Smooth muscle cell of trachea (primary cell): ENCODE measurements at places on chromosomes 7 and 10. TPM values are rescaled to one million over a fixed set of nuclear protein-coding genes. Genes with fewer than 3 reads are reported as not detected.

The PRR15 gene
- total RNA-seq: not detected in 2 replicates

The SSC4D gene
- total RNA-seq: 0.33 and 0.73 TPM in 2 replicates

The CHST15 gene
- 0.73 and 12.1 TPM in 2 replicates for total RNA-seq

The CDHR3 gene
- 11.2 and 12.9 TPM in 2 replicates for total RNA-seq

The OR9A2 gene
- not detected in 2 replicates for total RNA-seq

The PGAM1 gene
- 450 and 544 TPM in 2 replicates for total RNA-seq

The MYL10 gene
- total RNA-seq: not detected in 2 replicates

The TEX47 gene
- total RNA-seq: not detected in 2 replicates

The GBX1 gene
- not detected in 2 replicates for total RNA-seq

The ACBD5 gene
- 20.7 and 20.8 TPM in 2 replicates for total RNA-seq

The C10orf143 gene
- 0.87 and 1.2 TPM in 2 replicates for total RNA-seq

The PNLIPRP2 gene
- not detected in 2 replicates for total RNA-seq

The PRSS37 gene
- total RNA-seq: not detected in 2 replicates

The AUTS2 gene
- 3.5 and 5.1 TPM in 2 replicates for total RNA-seq

The BTBD16 gene
- 0.15 TPM in 1 of 2 replicates, not detected in the other for total RNA-seq

The LRRC27 gene
- total RNA-seq: 14.7 and 15.2 TPM in 2 replicates

The AGR3 gene
- not detected in 2 replicates for total RNA-seq

The ASB10 gene
- total RNA-seq: not detected in 2 replicates

The TCAF2 gene
- 2.6 and 5.2 TPM in 2 replicates for total RNA-seq

The SPDYE9 gene
- under 0.01 TPM in 1 of 2 replicates, not detected in the other for total RNA-seq

The PON1 gene
- total RNA-seq: not detected in 2 replicates

The TET1 gene
- 3.3 and 4.7 TPM in 2 replicates for total RNA-seq

The CRHR2 gene
- total RNA-seq: not detected in 2 replicates

The LAMB4 gene
- total RNA-seq: under 0.01 and 0.44 TPM in 2 replicates

The GIMAP4 gene
- total RNA-seq: 2.0 TPM in 1 of 2 replicates, not detected in the other

The OR2AE1 gene
- total RNA-seq: not detected in 2 replicates

The MMD2 gene
- total RNA-seq: not detected in 2 replicates

The TUBB8 gene
- 0.15 TPM in 1 of 2 replicates, not detected in the other for total RNA-seq

The ALDH18A1 gene
- total RNA-seq: 92.8 and 135 TPM in 2 replicates

The GRM3 gene
- total RNA-seq: not detected in 2 replicates

The NPFFR1 gene
- under 0.01 TPM in 1 of 2 replicates, not detected in the other for total RNA-seq

The CREM gene
- 24.6 and 36.4 TPM in 2 replicates for total RNA-seq

The TLL2 gene
- under 0.01 and 0.17 TPM in 2 replicates for total RNA-seq

The REPIN1 gene
- 43.1 and 59.9 TPM in 2 replicates for total RNA-seq

The AGR2 gene
- total RNA-seq: not detected in 2 replicates

The TFEC gene
- under 0.01 and 0.17 TPM in 2 replicates for total RNA-seq

The GIMAP7 gene
- total RNA-seq: 0.15 TPM in 1 of 2 replicates, not detected in the other

The FBXL13 gene
- total RNA-seq: 0.99 and 1.5 TPM in 2 replicates

The ACADSB gene
- total RNA-seq: 8.1 and 14.0 TPM in 2 replicates

The MOGAT3 gene
- not detected in 2 replicates for total RNA-seq

The DPP6 gene
- total RNA-seq: not detected in 2 replicates

The TWIST1 gene
- total RNA-seq: 76.5 and 118 TPM in 2 replicates

The NXPH1 gene
- total RNA-seq: not detected in 2 replicates

The FAM25G gene
- total RNA-seq: not detected in 2 replicates

The PRKG1 gene
- 46.3 and 50.4 TPM in 2 replicates for total RNA-seq

The AKR1C8 gene
- total RNA-seq: not detected in 2 replicates

The GRID2IP gene
- 0.15 TPM in 1 of 2 replicates, not detected in the other for total RNA-seq

The ELAPOR2 gene
- total RNA-seq: 4.0 and 4.2 TPM in 2 replicates

The CABCOCO1 gene
- 0.33 and 1.7 TPM in 2 replicates for total RNA-seq

The CAPZA2 gene
- total RNA-seq: 121 and 184 TPM in 2 replicates

The IGFBP3 gene
- total RNA-seq: 11.6 and 33.7 TPM in 2 replicates

The ANKRD30A gene
- total RNA-seq: not detected in 2 replicates
